Pons (tissue), 1 donor: ENCODE measurements at places on chromosomes 2 and 18.

DNA sequence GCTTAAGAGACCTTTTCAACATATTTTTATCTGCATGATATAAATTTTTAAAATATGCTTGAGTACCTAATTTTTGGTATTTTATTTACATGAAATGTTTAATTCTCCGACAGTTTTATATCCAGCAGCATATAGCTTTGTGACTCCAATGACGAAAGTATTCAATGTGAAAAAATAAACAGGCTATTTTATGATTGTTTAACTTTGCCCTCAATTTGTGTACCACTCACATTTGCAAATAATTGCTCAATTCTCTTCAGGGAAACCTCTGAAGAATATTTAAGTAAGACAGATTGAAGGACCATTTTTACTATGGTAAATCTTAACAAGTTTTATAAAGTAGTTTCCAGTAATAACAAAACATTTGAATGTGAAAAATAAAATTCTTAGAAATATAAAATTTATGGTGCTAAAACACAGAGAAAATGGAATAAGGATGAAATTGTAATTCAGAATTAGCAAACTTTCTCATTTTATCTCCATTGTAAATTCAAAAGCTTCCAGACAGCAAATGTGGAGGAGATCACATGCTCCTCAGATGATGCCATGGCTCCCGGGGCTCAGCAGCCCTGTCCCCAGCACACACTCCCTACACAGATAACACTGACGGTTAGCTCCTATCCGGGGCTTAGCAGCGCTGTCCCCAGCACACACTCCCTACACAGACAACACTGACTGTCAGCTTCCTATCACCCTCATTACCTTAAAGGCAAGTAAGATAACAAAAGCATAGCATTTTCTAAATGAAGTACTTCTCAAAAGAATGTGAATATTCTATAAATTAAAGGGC lies 39.7 kb downstream of the SH3YL1 start:
- DNase-seq, result peak; percentile 67

DNA sequence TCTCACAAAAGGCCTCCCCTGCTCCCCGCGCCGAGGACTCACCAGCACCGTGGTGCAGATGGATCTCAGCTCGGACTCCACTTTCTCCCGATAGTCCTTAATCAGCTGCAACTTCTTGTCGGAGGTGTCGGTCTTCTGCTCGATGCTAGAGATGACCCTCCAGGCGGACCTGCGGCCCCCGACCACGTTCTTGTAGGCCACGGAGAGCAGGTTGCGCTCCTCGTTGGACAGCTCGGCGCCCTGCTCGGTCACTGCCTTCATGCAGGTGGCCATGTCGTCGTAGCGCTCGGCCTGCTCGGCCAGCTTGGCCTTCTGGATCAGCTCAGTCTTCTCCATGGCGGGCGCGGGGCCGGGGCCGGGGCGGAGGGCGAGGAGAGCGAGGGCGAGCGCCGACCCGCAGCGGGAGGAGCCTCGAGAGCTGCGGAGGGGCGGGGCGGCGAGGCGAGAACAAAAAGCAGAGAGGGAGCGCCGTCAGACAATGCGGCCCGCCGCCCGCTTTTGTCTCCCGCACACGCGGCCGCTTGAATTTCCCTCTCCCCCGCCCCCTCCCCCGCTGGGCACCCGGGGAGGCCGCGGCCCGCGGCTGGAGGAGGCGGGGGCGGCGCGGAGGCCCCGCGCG lies 571 bp downstream of the YWHAQ start:
- no peak for DNase-seq

DNA sequence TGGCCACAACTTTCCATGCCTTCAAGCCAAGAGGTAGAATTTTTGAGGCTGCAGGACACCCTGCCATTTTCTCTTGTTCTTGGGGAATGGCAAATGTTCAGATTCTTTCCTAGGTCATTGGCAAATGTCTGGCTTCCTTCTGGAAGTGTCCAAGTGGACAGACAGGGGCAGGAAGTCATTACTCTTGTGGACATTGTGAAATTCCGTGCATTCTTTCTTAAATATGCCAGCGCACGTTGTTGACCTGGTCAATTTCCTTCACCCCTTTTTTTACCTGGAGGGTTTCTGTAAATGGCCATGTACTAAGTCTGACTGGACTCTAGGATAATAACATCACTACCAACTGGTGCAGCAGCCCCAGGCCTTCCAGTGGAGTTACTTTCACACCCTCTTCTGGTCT lies 13.9 kb downstream of the ASB18 start:
- DNase-seq, result no peak

GRCh38 chr2:69683170-69683971 lies 39.8 kb upstream of the AAK1 start:
- peak; percentile 77 for DNase-seq

GRCh38 chr2:218305383-218305782 lies 13.1 kb upstream of the TMBIM1 start:
- no peak for DNase-seq

- DNase-seq, result no peak
These were observed 94.4 kb upstream of the RND3 start for GRCh38 chr2:150581717-150582472.

DNA sequence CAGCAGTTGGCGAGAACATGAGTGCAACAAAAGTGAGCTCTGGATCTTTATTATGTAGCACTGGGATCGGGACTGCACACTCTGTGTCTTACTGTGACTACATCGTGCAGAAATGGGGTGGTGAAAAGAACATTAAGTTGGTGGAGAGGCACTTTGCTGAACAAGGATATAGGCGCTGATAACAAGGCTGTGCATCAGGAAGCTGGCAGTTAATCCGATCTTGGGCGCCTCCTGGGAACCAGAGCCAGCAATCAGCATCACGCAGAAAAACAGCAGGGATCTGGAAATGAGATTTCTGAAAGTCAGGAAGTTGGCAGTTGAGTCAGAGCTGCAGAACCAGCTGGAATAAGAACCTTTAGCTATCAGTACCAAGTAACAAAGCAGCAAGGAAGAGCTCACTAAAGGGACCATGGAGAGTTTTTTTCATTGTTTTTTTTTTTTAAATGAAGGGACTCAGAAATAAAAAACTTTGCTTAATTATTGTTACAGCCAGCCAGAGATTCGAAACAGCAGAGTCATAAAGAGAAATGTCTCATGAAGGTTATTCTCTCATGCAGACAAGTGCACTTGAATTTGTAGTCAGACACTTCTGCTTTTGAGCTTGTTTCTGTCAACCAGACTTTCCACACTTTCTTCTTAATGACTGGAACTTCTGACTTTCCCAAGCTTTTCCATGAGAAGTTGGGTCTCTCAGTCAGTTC lies 22.8 kb upstream of the MYO3B start:
- DNase-seq, result no peak

- peak; percentile 64 for DNase-seq
These were observed 469.3 kb downstream of the PLCL1 start for GRCh38 chr2:198273660-198274059.

- no peak for DNase-seq
These were observed 56.5 kb downstream of the SLC4A5 start for GRCh38 chr2:74286725-74287124.
